ENCODE measurements at places on chromosomes 5 and 9.

DNA sequence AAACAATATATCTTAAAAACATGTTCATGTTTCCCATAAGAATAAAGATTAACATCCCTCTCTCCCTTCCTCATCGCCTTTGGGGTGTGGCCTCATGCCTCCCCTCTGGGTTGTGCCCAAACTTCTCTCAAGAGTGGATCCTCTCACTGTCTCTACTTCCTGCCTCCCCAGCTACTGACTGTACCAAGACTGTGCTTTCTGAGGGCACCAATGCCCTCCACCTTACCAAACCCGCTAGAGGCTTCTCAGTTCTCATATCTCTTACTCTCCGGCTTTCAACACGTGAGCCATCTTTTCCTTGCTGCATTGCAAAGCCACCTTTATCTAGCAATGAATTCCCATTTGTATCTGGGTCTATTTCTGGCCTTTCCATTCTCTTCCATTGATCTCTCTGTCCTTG lies 34.4 kb upstream of the KCNIP1 start:
- no peak for DNase-seq

- no peak for DNase-seq
Measured at GRCh38 chr5:1735320-1735970, 64.2 kb downstream of the MRPL36 start.

GRCh38 chr5:132785365-132785764 lies 8.3 kb upstream of the SEPTIN8 start:
- no peak for DNase-seq

- no peak for DNase-seq
Measured at GRCh38 chr9:109320331-109320741, 523 bp downstream of the EPB41L4B start.

GRCh38 chr5:180330270-180330648 lies 22.9 kb downstream of the GFPT2 start:
- no peak for DNase-seq

- DNase-seq = no peak
Measured at GRCh38 chr9:124530246-124530645, 23.0 kb upstream of the NR5A1 start.

GRCh38 chr9:93278144-93278543 lies 94.2 kb downstream of the WNK2 start:
- DNase-seq = no peak

DNA sequence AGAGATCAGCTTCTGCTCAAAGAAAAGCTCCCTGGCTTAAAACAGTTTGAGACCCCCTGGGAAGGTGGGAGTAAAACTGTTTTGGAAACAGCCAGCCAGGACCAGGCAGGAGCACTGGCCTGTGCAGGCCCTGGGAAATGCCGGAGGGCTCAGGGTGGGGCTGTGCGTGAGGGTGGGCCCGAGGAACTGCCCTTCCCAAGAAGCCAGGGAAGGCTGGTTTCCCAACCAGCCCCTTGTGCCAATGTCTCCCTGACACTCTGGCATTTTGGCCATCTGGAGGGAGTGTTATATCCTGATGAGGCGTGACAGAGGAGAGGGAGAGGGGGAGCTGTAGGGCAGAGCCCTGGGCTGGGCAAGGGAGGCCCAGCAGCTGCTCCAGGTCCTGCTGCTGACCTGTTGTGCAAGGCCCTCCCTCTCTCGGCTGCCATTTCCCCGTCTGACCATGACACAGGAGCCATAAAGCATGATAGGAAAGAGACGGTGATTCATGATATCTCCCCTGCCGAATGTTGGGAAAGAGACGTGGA lies 16.1 kb downstream of the OLFML2A start:
- no peak for DNase-seq

DNA sequence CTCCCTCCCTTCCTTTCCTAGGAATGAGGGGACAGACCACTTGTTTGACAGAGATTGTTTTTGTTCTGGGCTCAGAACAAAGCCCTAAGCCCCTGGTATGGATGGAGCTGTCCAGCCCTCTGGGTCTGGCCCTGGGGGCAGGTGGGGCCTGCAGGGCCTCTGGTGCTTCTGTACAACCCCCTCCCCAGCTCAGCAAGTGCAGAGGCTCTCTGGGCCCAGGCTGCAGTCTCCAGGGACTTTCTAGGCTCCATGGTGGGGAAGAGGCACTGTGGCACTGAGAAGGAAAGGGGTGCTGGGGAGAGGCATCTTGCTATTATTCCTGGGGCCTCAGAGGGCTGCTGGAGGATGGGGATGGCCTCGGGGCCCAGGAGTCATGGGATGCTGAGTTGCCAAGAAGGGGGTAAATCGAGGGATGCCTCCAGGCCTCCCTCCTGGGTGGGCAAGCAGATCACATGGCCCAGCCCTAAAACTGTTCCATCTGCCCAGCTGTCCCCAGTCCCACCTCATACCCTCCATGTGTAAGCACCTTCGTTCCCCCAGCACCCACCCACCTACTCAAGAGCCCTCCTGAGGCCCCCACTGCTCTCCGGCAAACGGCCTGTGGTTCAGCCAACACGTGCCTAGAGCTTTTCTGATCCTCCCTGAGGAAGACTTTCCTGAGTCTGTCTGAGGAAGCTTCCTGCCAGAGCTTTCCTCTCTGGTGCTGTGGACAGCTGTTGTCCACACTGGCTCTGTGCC lies 225.7 kb downstream of the CACNA1B start:
- no peak for DNase-seq

- DNase-seq = no peak
Measured at GRCh38 chr9:101586651-101587050, 8.1 kb downstream of the PPP3R2 start.

DNA sequence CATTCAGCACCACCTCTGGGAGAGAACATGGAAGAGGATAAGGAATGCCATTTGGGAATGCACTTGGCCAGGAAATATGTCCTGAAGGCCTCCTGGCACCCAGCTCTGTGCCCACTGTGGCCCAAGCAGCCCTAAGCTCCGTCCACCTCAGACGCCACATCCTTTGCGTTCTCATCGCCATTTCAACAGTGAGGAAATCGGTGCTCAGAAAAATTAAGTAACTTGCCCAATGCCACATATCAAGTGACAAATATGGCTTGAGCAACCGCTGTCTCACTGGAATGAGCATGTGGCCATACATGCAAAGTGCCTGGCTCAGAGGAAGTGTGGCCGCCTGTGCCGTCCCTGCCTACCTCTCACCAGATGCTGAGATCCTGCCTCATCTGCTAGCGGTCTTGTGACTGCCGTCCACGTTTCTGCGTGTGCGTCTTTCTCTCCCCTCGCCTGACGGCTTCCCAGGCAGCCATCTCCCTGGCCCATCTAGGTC lies 984 bp upstream of the DOK3 start:
- DNase-seq = no peak

Measured in iPS DF 6.9 (cell line).